ENCODE measurements at places on chromosomes 7 and 10.

DNA sequence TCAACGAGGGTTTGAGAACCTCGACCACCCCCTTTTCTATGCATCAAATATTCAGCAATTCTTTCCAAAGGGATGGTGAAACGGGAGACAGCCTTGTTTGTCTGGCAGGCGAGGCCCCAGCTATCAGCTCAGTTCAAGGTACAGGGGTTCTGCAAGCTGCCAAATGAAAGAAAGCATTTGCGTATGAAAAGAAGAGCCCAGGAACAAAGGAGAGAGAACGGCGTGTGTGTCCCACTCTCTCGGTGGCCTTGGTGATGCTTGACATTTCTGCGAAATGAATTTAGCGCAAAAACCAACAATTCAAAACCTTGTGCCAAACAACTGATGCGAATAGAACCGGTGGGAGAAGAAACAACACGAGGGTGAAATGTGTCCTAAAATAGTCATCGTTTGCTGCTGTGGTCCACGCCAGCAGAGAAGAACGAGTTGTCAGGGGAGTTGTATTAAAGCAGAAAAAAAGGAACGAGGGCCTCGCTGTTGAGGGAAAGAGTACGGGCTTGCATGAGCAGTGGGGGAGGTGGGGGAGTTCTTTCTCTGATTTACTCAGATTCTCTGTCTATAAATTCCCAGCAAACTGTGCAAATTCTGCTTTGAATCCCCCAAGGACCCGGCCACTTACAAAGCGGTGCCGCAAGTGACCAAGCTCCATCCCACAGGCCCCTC lies 97.7 kb downstream of the TMEM130 start:
- DNase-seq = no peak

DNA sequence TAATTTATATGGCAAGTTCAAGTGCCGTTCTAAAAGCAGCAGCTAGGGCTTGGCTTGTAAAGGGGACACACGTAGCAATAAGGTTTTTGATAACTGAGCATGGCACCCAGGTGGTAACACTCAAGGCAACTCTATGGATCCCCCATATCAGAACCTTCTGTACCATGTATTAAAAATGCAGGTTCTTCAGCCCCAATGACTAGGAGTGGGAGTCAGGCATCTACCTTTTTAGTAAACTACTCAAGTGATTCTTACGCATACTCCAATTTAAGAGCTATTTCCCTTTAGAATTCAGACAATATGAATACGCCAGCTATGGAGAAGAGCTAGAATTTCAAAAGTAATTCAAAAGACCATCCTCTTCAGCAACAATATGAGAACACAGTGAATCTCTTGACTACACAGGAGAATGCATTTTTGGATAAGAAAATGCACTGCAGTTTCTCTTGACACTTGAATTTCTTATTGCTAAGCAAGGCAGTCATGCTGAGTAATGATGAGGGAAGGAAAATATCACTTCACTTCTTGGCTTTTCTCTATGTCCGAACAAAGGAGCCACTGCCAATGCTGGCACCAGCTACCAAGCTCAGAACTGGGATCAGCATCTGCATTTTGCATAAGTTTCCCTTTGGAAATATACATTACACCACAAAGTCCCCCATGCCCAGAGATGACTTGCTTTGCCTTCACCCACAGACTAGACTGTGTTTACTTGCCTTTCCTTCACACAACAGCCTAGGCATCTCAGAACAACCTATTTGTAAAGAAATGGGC lies 53.5 kb downstream of the ABLIM1 start:
- DNase-seq = no peak

- DNase-seq = no peak
Measured at GRCh38 chr10:33509231-33509831, 174.9 kb upstream of the NRP1 start.

DNA sequence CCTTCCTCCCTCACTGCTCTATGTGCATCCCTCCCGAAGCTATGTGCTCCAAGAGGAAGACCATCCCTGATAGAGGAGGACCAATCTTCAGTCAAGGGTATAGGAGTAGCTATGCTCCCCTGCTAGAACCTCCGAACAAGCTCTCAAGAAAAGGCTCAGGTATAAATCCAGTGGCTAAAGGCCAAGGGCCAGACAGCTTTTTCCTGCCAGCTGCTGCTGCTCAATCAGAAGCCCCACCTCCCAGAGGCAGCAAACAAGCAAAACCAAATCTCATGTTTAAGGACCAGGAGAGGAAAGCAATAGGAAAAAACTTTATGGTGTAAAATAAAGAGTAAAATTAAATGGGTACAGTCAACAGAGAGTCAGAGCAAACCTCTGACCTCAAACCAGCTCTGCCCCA lies 187.2 kb downstream of the FGFR2 start:
- DNase-seq = no peak

DNA sequence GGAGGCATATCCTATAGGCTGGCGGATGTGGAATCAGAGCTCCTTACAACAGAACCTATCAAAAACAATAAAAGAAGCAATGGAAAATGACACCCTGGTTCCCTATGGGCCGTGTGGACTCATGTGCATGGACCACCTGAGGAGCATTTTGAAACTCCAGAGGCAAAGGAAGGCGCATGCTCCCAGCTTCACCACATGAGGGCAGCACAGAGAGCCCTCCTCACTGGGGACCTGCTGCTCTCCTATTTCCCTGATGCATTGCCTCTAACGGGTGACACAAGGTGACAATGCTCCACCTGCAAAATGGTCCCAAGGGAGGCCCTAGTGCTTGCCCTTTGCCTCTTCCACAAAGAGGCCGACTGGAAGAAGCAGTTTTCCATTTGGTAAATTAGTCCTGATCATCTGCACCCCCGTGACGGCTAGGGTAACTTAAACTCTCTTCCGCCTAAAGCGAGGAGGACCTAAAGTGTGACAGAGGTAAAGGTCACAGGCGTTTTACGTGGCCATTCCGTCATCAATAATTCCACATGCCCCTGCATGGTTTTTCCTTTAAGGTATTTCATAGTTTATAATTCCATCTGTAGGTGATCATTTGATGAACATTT lies 67.7 kb downstream of the GPAM start:
- DNase-seq = no peak

DNA sequence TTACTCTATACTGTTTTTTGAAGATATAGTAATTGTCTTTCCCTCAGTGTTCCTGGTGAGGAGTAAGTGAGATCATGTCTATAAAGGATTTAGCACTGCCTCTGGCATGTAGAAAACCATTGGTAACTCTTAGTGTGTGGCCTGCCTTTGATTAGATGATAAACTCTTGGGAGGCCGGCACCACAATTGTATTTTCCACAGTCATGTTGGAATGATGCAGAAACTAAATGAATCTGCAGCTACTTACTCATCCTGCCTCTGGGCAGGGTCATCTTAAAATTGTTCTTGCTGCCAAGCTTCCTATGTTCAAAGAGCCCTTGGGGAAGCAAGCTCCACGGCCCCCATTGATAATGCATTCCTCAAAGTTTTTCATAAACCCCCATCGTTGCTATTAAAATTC lies 204.6 kb downstream of the ANKRD7 start:
- no peak for DNase-seq

GRCh38 chr10:130773941-130774340 lies 537.6 kb downstream of the TCERG1L start:
- no peak for DNase-seq

GRCh38 chr10:44177610-44178009 lies 207.3 kb downstream of the CXCL12 start:
- no peak for DNase-seq

GRCh38 chr7:149228831-149229471 lies 10.5 kb upstream of the ZNF212 start:
- DNase-seq = no peak
